Fibroblast of the aortic adventitia (primary cell): ENCODE measurements at places on chromosomes 3 and 15. TPM values are rescaled to one million over a fixed set of nuclear protein-coding genes. Genes with fewer than 3 reads are reported as not detected.

The NPTN gene
- total RNA-seq = 55.4 and 72.6 TPM in 2 replicates

The CLEC3B gene
- total RNA-seq = 10.5 and 12.4 TPM in 2 replicates

The PPP1R14D gene
- not detected in 2 replicates for total RNA-seq

The EXD1 gene
- total RNA-seq = not detected in 2 replicates

DNA sequence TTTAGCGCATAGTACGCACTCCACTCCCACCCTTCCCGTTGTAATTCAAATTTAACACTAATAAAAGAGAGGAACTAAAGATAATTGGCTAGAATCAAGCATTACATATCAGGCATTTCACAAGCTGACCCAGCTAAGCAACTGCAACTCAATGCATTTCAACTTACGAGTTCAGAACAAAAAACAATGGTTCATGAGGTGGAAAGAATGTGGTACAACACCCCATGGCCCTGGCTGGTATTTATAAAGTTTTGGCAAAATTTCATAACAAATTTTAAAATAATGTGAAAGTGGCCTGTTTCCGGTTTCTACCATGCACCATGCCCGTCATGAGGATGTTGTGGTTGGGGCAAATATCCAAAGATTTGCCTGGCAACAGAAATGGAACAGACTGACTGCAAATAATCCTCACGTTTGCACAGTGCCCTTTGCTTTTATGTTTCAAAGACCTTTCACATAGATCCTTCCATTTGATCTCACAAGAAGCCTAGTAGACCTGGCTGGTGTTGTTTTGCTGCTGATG, 455.3 kb upstream of the NR2F2 start:
- peak; percentile 57 for DNase-seq

The RAB7A gene
- total RNA-seq = 96.8 and 166 TPM in 2 replicates

The PDZRN3 gene
- 40.5 and 76.8 TPM in 2 replicates for total RNA-seq

DNA sequence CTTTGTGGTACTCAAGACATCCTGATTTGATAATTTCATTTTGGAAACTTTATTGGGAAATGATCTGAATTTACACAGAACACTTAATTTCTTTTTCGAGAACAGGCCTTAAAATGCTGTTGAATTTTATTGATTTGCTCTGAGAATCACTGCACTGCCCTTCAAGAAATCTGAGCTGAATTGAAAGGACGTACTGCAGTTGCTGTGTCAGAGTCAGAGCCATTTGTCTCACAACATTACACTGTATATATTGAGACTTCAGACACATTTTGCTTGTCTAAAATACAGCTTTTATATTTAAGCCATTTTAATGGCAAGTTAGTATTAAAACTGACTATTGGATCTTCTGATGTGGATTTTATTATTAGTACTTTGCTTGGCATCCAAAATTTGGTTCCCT, 504.1 kb downstream of the NLGN1 start:
- DNase-seq = no peak

The ABHD2 gene
- total RNA-seq = 34.5 and 100 TPM in 2 replicates

The EID1 gene
- total RNA-seq = 253 and 674 TPM in 2 replicates

DNA sequence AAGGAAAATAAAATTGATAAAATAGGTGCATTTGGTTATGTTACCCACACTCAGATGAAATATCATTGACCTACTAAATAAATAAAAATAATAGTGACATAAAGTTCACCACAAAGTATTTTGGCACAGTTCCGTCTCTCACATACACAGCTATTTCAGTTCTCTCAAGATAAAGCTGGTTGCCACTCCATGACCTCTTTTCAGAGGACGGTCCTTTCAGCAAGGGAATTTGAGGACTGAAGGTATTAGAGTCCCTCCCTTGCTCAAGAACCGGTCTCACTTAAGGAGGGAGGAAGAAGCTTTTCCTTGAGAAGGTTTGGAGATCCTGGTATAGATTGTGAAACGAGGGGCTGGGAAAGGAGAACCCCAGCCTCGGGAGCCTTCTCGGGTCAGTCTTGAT, 285.5 kb upstream of the CFAP20DC start:
- DNase-seq = no peak

The PLIN1 gene
- 0.27 and 0.41 TPM in 2 replicates for total RNA-seq

GRCh38 chr3:124974691-124975090, 40.1 kb upstream of the MUC13 start:
- DNase-seq = no peak

- no peak for DNase-seq
These were observed 92.4 kb downstream of the TOP2B start for GRCh38 chr3:25572336-25572735.

The IL16 gene
- total RNA-seq = 0.65 and 1.4 TPM in 2 replicates

DNA sequence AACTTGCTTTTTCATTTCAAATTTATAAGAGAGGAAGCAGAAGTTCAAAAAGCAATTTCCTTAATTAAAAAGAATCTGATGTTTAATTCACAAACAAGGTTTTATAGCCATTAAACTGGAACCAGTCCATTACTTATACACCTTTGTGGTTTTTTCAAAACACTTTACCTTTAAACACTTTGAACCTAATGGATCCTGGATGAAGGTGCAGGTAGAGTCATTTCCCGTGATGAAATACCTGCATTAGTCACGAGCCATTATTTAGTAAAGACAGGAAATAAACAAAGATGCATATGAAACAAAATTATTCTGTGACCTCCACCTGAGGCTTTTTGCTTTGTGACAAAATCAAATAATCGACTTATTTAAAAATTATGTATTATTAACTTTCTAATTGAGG, 341.7 kb upstream of the UBE2E2 start:
- no peak for DNase-seq

The KBTBD12 gene
- total RNA-seq = under 0.01 TPM in 1 of 2 replicates, not detected in the other

DNA sequence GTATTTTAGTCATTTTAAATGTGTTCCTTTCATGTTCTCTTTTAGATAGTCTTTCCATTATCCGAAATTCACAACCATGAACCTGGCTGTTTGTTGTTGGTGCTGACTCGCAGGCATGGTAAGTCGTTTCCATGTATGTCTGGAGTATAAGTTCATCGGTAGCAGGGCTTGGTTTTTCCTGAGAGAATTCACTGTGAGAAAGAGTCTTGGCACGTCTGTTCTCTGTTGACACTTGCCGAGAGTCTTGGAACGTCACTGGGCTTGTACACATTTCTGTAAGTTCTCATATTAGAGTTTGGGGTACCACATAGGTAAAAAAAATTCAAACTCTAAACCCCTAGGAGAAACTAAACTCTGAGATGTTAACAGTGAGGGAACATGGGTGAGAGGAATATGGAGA, 29.4 kb upstream of the EIF4A2 start:
- DNase-seq = peak; percentile 35

- DNase-seq = peak; percentile 88
These were observed 221.3 kb upstream of the GAP43 start for GRCh38 chr3:115401851-115402501.

DNA sequence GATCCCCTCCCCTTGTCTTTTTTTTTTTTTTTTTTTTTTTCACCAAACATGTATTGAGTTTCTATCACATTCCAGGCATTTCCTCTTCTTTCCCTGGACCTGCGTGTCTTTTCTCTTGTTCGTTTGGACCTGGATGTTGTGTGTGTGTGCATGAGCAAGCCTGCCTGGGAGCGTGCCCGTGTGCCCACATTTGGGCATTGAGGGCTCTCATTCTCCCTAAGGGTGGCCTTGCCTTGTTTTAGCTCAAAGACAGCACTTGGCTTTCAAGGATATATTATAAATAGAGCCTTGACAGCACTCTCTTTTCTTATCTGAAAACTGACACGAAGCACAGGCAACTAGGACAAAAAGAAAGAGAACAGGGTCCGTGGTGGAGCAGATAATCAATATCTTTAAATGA, 39.0 kb upstream of the SLC25A26 start:
- no peak for DNase-seq

- DNase-seq = peak; percentile 28
These were observed 93.2 kb downstream of the UACA start for GRCh38 chr15:70669966-70670658.

GRCh38 chr3:34947834-34948233, 691.5 kb upstream of the ARPP21 start:
- DNase-seq = peak; percentile 14

The KATNBL1 gene
- 31.7 and 57.3 TPM in 2 replicates for total RNA-seq
